ENCODE measurements at places on chromosomes 12 and 14. TPM values are rescaled to one million over a fixed set of nuclear protein-coding genes. Genes with fewer than 3 reads are reported as not detected.

Gene ACSS3
- total RNA-seq = 6.3 TPM

Gene SOCS2
- 31.3 TPM for total RNA-seq

Gene PDE6H
- not detected for total RNA-seq

Gene TTC9
- under 0.01 TPM for total RNA-seq

Gene TMEM63C
- total RNA-seq = under 0.01 TPM

Gene PLA2G1B
- total RNA-seq = not detected

All from regular cardiac myocyte (primary cell).